Suprapubic skin (tissue), 4 donors: ENCODE measurements at places on chromosomes 5 and 9. TPM values are rescaled to one million over a fixed set of nuclear protein-coding genes. Genes with fewer than 3 reads are reported as not detected.

Gene CAVIN4
- not detected for total RNA-seq

Gene NR5A1
- total RNA-seq = not detected

Gene HSPA5
- 88.4 TPM for total RNA-seq

Gene LPAR1
- 65.8 TPM for total RNA-seq

Gene GFRA3
- 0.85 TPM for total RNA-seq

Gene ASPN
- total RNA-seq = 2.8 TPM

DNA sequence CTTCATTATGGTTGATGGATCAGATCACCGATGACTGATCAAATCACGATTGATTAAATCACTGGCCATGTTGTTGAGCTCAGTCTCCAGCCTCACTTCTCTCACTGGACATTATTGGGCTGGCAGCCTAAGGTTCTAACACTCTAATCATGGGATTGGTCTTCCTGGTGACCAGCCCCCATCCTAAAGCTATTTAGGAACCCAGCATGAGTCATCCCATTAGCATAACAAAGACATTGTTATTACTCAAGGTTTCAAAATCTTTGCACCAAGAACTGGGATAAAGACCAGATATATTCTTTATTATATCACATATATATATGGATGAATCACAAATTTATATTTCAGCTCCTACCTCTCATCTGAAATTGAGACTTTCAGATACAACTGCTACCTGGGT is 272.1 kb upstream of the IL12B start:
- H3K4me3 ChIP-seq = no peak overlapping the region
- no peaks in the 10 kb centered on the region for H3K4me1 ChIP-seq
- no peaks in the 10 kb centered on the region for H3K27me3 ChIP-seq
- H3K27ac ChIP-seq = no peak overlapping the region
- DNase-seq = no peak
- no peaks in the 10 kb centered on the region for H3K36me3 ChIP-seq

DNA sequence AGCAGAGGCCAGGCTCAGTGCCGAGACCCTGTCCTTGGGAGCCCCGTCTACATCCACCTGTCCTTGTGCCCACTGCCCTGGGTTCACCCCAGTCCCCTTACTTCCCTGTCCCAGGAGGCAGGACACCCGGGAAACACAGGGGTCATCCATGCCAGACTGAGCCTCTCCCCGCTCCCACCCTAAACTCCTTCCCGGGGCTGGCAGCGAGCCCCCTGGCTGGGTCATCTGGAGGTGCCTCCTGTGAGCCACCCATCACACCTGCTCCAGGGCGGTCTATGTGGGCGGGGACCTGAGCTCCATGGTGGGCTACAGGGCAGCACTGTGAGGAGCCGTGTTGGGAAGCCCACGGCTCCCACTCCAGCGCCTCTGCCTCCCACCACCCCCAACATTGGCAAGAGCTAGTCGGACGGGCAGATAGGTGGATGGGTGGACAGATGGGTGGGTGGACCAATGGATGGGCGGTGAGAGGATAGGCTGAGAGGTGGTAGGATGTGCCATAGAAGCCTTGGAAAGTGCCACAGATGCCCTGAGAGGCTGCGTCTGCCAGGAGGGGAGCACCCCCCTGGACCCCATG is 42.5 kb upstream of the RXRA start:
- no peak overlapping the region for H3K27ac ChIP-seq
- DNase-seq = no peak
- no peak overlapping the region for H3K4me3 ChIP-seq
- H3K27me3 ChIP-seq = no peaks in the 10 kb centered on the region

DNA sequence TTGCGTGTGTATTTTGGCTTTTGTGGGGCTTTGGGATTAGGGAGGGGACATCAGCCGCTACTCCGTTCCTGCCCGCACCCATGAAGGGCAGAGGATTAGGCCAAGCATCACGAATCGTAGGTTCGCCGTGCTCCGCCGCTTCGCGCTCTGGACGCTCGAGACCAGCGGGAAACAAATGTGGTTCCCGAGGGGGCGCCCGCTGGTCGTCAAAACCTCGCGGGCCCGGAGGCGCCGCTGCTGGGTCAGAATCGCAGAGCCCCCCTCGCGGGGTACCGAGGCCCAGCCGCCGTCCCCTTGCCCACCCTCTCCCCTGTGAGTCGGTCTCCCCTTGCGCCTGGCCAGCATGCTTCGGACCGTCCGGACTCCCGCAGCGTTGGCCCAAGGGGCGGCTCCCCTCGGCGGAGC is 2.3 kb upstream of the PAX5 start:
- H3K36me3 ChIP-seq = no peaks in the 10 kb centered on the region
- no peak for DNase-seq
- peaks cover 100% of the 10 kb centered on the region for H3K27me3 ChIP-seq

DNA sequence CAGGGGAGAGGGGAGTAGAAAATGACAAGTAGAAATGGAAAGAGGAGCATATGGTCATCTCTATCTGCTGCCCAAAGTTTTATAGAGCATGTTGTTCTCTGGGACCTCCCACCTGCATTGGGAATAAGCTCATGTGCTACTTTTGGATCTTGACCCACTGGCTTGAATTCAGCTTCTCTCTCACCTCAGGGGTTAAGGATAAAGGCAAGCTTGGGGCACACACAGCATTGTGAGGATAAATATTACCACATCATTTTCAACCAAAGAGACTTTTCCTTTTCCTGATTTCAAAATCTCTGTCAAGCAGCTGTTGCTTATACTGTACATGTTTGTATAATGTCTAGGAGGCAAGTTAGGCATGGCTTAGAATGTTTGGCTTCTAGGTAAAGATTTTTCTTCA is 16.6 kb downstream of the ATP10B start:
- H3K4me1 ChIP-seq = no peaks in the 10 kb centered on the region
- no peak overlapping the region for H3K4me3 ChIP-seq
- no peaks in the 10 kb centered on the region for H3K27me3 ChIP-seq
- H3K27ac ChIP-seq = no peak overlapping the region
- no peaks in the 10 kb centered on the region for H3K36me3 ChIP-seq

DNA sequence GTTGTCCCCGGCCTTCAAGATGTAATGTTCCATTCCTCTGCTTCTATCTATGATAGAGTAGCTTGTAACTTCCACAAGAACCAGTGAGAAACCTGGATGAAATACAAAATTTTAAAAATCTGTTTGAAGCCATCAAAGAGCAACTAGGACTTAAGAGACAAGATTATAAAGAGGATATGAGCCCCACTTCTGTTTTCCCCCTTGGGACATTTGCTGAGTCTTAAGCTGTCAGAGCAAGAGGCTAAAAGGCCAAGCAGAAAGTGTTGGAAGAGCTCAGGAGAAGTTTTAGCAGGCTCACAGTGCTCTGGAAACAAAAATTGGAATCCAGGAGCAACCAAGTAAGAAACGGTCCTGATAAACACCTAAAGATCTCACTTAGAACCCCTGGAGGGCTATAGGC is 76.1 kb downstream of the ADRB2 start:
- peaks cover 10% of the 10 kb centered on the region for H3K4me1 ChIP-seq
- H3K27me3 ChIP-seq = no peaks in the 10 kb centered on the region
- H3K27ac ChIP-seq = no peak overlapping the region
- no peaks in the 10 kb centered on the region for H3K36me3 ChIP-seq

DNA sequence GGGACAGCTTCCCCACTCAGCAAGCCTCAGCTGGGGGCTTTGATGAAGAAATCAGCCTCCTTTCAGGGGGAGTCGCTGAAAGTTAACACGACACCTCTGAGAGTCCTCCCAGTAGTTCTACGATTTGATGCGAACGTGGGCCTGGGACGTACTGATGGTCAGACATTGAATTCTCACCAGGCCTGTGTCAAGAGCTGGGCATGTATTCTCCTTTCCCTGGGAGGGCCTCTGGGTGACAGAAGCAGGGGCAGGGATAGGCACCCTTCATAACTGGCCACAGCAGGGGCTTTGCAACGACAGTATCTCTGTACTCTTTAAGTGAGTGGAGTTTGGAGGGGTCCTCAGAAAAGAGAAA is 15.6 kb upstream of the COL5A1 start:
- no peak overlapping the region for H3K4me3 ChIP-seq
- H3K36me3 ChIP-seq = no peaks in the 10 kb centered on the region
- H3K27me3 ChIP-seq = peaks cover 24% of the 10 kb centered on the region
- H3K27ac ChIP-seq = no peak overlapping the region
- DNase-seq = no peak
- H3K4me1 ChIP-seq = peaks cover 5% of the 10 kb centered on the region

DNA sequence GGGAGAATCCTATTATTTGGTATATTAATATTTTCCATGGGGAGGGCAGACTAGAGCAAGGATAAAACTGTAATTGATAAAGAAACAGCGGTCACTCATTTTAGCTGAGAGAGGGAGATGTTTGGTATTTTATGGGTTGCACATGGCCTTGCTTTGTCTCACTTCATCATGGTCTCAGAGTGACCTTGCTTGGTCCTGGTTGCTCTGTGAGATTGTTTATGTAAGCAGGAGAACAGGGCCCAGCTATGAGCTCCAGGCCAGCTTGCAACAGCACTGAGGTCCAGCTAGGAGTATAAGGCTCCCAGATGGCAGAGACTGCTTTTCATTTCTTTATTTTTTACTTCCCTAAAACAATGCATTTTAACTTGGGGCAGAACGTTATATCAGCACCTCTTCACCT is 50.7 kb downstream of the ZNF622 start:
- DNase-seq = no peak
- no peaks in the 10 kb centered on the region for H3K4me1 ChIP-seq
- no peaks in the 10 kb centered on the region for H3K27me3 ChIP-seq
- H3K36me3 ChIP-seq = no peaks in the 10 kb centered on the region

- DNase-seq = no peak
- peaks cover 36% of the 10 kb centered on the region for H3K36me3 ChIP-seq
- H3K27ac ChIP-seq = no peak overlapping the region
- H3K4me3 ChIP-seq = no peak overlapping the region
- no peaks in the 10 kb centered on the region for H3K27me3 ChIP-seq
Measured at GRCh38 chr9:98202252-98202651, 9.8 kb upstream of the CORO2A start.

DNA sequence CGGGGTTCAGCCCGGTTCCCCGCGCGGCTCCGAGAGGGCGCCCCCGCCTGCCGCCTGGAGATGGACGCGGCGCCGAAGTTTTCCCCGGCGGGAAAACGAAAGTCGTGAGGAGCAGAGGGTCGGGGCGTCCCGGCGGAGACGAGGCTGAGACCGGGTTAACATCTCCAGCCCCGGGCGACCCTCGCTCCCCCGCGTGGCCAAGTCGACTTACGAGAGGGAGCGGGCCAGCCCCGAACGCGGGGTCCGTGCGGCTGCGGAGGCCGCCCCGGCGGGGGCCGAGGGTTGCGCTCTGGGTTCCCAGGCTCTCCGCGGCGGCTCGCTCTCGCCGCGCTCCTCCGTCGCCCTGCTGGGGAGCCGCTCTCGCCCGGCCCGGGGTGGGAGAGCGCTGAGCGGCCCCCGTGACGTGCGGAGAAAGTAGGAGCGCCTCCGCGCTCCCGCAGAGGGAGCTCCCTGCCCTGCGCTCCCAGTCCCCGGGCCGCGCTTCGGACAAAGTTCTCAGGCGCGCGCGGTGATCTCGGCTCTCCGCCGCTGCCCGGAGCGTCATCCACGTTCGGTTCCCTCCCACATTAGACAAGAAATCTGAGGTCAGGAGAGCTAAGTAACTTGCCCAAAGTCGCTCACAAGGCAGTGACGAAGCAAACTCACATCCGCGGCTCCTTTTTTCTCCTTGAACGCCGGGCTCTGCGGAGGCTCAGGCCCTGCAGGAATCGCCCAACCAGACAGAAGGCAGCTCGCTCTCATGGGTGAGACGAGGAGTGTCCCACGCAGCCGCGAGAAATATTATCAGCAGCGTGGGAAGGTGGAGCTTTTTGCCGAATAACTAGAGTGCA is 1.2 kb upstream of the GCNT4 start:
- H3K36me3 ChIP-seq = no peaks in the 10 kb centered on the region
- peak overlapping the region; percentile 86 for H3K27ac ChIP-seq
- peaks cover 42% of the 10 kb centered on the region for H3K4me1 ChIP-seq

DNA sequence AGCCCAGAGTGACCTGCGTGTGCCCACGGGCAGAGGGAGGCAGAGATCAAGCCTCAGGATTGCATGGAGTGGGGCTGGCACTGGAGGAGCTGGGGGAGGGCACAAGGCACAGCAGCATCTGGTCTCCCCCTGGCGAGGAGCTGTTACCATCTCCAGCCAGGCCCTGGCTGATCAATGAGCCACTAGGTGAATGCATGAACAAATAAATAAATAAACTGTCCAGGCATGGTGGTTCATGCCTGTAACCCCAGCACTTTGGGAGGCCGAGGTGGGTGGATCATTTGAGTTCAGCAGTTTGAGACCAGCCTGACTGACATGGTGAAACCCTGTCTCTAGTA is 14.3 kb upstream of the PSMB7 start:
- peaks cover 6% of the 10 kb centered on the region for H3K4me1 ChIP-seq
- peak; percentile 12 for DNase-seq
- H3K36me3 ChIP-seq = no peaks in the 10 kb centered on the region
- no peak overlapping the region for H3K4me3 ChIP-seq
- no peak overlapping the region for H3K27ac ChIP-seq

- no peak for DNase-seq
- no peaks in the 10 kb centered on the region for H3K36me3 ChIP-seq
- no peak overlapping the region for H3K4me3 ChIP-seq
Measured at GRCh38 chr5:36073595-36074216, 7.0 kb upstream of the UGT3A2 start.

- no peaks in the 10 kb centered on the region for H3K36me3 ChIP-seq
- H3K4me3 ChIP-seq = no peak overlapping the region
- no peaks in the 10 kb centered on the region for H3K4me1 ChIP-seq
Measured at GRCh38 chr5:65252977-65253376, 228.7 kb downstream of the ADAMTS6 start.

DNA sequence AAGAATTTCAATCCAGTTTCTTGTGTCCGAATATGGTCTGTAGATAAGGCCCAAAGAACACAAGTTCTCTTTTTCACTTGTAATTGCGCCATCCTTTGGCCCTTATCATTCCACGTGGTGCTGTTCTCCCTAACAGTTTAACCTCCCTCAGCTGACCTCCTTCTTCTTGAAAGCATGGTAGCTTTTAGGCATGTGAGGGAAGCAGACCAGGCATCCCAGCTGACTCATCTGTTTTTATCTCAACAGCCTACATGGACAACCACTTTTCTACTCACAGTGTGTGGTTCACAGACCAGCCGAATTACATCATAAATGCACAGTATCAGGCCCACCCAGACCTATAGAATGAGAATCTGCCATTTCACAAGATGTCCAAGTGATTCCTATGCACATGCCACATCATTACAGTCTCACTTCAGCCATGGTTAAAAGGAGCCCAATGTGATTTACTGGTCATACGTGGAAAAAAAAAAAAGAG is 26.9 kb upstream of the PLIN2 start:
- no peaks in the 10 kb centered on the region for H3K27me3 ChIP-seq
- DNase-seq = peak; percentile 77
- no peaks in the 10 kb centered on the region for H3K36me3 ChIP-seq
- no peak overlapping the region for H3K4me3 ChIP-seq
- peak overlapping the region; percentile 69 for H3K27ac ChIP-seq

- no peaks in the 10 kb centered on the region for H3K27me3 ChIP-seq
- H3K36me3 ChIP-seq = no peaks in the 10 kb centered on the region
- no peak for DNase-seq
- no peaks in the 10 kb centered on the region for H3K4me1 ChIP-seq
Measured at GRCh38 chr5:6261256-6261655, 117.1 kb downstream of the MED10 start.

GRCh38 chr9:117205806-117206205 is 209.1 kb downstream of the ASTN2 start:
- no peak overlapping the region for H3K4me3 ChIP-seq
- H3K27ac ChIP-seq = no peak overlapping the region
- no peaks in the 10 kb centered on the region for H3K4me1 ChIP-seq
